Cortex of kidney (tissue), 1 donor: ENCODE measurements at places on chromosomes 6 and 20.

DNA sequence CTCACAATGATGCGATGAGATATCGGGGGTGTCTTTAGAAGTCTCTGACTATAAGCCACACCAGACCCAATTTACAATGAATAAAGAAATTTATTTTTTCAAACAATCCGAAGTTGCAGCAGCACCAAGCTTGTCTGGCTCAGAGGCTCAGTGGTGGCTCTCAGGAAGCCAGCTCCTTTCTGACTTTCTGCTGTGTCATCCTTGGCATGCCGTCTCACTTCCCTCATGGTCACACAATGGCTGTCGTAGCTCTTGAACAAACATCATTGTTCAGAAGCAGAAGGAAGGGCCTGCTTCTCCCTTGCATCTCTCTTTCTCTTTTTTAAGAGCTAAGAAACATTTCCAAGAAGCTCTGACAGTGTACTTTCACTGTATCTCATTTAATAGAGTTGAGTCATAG, 299.0 kb downstream of the DOK5 start:
- no peak for DNase-seq

- no peak for DNase-seq
These were observed 1.5 kb upstream of the SLC2A4RG start for GRCh38 chr20:63737945-63738686.

- DNase-seq: no peak
These were observed 146.2 kb upstream of the ECI2 start for GRCh38 chr6:4281341-4282293.

- no peak for DNase-seq
These were observed 14.7 kb downstream of the UQCC2 start for GRCh38 chr6:33696548-33697518.

DNA sequence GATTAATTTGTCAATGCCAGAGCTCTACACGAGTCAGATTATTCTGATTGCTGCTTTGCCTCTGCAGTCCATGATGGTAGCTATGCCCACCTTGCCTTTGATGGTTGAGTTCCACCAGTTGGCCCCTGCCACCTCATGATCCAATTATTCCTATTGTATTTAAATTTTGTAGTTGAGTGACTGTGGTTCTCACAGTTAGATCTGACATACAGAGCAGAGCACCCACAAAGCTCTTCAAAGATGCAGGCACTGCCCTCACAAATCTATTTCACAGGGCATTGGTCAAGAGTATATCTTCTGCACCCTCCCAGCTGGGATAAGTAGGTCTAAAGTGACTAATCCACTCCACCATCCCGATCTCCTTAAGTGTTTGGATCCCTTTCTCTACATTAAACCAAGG, 318.8 kb downstream of the EYA4 start:
- no peak for DNase-seq

DNA sequence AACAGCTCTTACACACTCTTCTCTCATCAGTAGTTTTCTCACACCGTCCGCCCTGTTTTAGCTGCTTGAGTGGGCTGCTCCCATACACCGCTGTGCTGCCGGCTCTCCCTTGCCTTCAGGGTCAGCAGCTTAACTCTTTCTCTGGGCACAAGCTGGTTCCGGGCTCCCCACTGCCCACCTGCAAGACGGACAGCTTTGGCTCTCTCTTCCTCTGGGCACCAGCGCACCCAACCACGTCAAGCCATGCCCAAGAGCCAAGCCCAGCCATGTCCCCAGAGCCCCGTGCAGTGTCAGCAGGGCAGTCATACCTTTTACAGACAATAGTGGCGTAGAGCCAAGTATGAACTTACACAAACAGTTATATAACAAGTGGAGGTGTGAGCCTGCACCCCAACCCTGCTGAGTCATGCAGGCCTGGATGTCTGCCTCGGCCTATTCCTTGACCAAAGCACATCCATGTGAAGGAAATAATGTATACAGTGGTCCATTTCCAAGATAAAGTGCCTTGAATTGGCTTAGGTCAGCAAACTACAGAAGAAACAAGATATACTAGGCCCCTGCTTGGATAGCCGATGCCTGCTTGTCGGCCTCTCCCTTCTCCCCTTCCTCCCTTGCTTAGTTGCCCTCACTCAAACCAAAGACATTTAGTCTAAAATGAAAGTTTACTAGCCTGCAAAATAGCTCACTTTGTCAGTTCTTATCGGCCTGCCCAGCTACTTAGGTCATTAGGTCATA, 89.3 kb downstream of the JPH2 start:
- DNase-seq: no peak

- no peak for DNase-seq
These were observed 181.2 kb upstream of the JAG1 start for GRCh38 chr20:10854976-10855375.

- DNase-seq: no peak
These were observed 114.5 kb downstream of the SLC16A10 start for GRCh38 chr6:111201764-111202163.

DNA sequence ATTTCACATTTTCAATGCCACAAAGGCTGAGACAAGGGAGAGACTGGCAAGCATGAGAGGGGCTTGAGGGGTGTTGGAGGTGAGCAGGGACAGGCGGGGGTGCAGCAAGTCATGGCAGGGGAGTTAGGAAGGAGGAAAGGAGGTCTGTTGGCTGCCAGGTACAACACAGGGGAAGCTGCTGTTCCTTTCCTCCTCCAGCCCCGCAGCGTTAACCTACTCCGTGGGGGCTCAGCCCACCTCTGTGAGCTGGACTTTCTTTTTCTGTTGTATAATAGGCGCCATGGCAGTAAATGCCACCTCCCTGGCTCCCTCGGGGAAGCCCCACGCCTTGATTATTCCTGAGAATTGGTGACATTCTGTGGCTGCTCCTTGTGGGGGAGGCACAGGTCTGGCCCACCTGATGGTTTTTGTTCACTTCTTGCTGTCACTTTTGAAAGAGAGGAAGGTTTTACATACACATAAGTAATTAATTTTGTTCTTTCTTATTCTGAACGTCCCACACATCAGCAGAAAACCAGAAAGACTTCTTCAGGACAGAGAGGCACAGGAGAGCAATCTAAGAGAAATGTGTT, 293.2 kb downstream of the TSHZ2 start:
- no peak for DNase-seq

GRCh38 chr6:168469521-168469920, 28.5 kb downstream of the SMOC2 start:
- DNase-seq: no peak

- DNase-seq: no peak
These were observed 44.0 kb upstream of the TTPAL start for GRCh38 chr20:44431502-44432234.

- no peak for DNase-seq
These were observed 591.6 kb downstream of the PKHD1 start for GRCh38 chr6:51495610-51496396.

DNA sequence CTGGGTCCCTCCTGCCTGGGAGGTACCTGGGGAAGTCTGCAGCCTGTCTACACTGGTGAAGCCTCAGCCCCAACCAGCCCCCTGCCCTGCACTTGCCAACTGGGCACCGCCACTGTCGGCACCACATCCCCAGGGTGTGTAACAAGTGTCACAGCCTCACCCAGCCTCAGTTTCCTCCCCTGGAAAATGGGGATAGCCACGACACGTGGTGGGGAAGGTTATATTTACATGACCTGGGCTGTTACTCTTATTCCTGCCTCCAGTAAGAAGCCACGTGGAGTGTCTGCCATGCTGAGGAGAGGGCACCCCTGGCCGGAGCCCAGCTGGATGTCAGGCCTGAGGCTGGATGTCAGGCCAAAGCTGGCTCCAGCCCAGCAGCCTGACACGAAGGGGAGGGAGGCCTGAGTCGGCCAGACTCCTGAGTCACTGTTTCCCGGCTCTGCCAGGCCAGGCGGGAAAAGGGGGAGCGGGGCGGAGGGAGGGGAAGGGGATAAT, 44.9 kb downstream of the SNAI1 start:
- DNase-seq: no peak

DNA sequence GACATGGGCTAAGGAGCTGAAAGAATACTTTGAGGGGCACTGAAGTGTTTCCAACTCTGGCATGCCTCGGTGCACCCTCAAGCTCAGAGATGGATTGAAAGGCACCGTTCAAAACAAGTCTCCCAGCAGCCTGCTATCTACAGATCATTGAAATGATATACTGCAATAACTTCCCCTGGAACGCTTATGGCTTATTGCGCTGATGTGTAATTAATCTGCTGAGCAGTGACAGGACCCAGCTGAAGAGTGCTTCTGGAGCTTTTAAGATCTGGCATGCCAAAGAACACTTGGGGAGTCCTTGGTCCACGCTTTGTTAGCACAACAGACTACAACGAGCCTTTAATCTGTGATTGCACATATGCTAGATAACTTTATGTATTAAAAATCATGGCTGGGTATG, 708.2 kb downstream of the PRKN start:
- DNase-seq: no peak

DNA sequence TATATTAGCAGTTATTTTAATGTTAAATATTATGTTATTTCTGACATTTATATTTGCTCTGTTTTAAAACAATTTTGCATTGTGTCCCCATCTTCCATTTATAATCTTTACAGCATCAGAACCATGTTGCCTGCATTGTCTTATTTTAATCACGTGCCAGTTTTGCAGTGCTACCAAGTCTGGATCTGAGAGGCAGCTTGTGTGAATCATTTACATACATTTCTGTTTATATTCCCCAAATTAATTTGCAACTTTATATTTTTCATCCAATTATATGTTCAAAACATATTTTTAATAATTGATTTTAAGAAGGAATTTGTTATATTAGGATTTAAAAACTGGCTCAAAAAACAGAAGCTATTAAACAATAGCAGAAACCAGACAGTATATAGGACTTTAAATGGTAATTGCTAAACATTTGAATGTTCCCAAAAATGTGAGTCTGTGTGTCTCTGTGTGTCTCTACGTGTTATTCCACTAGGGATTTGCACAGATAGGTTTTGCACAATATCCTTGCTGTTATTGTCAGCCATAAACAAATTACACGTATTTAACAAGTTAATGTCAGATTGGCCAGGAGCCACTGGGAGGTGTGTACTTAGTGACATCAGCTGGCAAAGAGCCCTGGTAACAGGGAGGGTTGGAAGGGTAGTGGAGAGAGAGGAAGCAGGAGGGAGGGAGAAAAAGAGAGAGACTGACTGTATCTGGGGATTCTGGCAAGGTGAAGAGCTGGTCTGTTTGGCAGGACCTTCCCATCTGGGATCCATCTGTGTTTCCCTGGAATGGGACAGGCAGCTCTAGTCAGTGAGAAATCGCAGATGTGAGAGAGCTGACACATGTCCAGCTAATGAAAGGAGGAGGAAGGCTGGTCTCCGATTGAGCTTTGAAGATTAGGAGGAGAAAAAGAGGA, 72.1 kb downstream of the CBFA2T2 start:
- no peak for DNase-seq

GRCh38 chr20:53037621-53038020, 65.5 kb downstream of the TSHZ2 start:
- no peak for DNase-seq

GRCh38 chr6:152605342-152605741, 31.8 kb downstream of the SYNE1 start:
- DNase-seq: no peak

GRCh38 chr6:28553986-28554881, 28.6 kb downstream of the GPX5 start:
- DNase-seq: no peak

DNA sequence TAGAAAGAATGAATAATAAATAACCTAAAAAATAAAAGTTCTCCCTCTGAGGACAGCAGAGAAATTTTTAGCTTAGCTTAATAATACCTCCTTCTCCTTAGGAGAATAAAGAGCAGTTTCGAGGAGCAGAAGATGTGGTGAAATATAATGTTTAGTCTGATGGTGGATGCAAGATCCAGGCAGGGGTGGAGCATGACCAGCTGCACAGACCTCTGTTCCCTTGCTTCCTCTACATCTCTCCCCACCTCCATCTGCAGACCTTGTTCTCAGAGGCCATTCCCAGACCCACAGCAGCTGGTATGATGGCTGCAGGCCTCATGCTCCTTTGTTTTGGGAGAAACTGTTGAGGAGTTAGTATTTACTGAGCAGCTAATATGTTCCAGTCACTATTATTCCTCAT, 1.5 kb downstream of the BTN3A2 start:
- no peak for DNase-seq

- DNase-seq: no peak
These were observed 50.8 kb downstream of the KAT14 start for GRCh38 chr20:18188434-18188833.

DNA sequence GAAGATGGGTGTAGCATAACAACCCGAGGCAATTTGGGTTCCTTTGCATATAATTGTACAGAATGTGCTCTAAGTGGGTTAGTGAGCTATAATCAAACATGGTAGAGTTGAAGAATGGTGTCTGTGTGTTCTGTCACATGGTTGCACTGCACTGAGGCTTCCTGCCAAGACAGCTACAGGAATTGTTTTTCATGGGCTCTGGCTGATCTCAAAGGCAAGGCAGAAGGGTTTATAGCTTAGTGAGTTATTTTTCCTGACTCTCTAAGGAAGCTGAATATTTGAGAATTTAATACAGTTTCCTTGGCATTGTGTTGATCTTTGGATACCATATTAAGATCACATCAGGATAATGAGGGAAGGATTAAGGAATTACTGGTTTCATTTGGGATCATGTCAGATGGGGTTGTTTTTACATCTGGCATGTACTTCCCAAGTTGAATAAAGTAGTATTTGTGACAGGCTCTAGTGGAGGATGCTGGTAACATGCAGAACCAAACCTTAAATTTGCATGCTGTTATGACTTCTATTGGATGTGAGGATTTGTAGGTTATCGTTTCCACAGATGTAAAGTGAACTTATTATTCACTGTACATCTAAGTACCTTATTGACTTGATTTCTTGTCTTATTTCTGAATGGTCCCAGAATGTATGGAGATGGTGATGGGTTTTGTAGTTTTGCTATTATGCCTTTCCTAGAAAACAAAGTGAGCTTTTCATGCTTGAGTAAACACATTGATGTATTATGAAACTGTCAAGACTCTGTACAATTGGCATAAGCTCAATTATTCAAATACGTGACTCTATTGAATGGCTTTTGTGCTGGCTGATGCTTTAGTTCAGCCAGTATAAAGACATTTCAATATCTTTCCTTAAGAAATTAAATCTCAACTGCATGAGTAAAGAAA, 43.3 kb downstream of the LRRC1 start:
- DNase-seq: no peak

DNA sequence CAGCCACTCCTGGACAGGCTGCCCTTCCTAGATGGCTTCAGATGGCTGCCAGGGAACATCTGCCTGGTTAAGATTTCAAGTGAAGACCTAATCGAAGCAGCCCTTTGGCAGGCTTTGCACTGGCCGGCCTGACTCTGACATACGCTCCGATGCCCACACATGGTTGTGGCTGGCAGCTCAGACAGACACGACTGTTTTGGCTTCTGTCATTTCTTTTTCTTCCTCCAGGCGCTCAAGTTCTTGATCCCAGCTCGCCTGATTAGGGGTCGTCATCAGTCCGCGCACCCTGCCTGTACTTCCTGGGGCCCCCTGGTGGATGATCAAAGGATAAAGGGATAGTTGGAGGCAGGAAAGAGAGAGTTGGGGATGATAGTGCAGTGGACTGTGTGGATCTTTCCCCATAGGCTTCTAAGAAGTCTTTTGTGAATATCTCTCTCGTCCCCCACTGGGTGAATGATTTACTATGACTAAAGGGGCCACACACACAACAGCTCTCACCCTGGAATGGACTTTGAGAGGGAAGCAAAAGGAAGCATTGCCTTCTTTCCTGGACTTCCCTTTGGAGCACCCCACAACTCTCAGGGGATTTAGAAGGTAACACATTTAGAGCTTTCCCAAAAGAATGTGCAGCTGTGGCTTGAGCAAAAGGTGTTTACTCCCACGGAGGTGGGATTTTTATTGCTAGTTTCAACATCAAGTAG, 21.4 kb upstream of the TRAM2 start:
- DNase-seq: no peak
